ENCODE measurements at places on chromosomes 12 and 14.

- no peak for DNase-seq
Measured at GRCh38 chr12:25074954-25075353, 120.0 kb downstream of the DNAI7 start.

GRCh38 chr12:53759261-53759660, 7.5 kb upstream of the CISTR start:
- no peak for DNase-seq

GRCh38 chr12:89544681-89545184, 18.9 kb upstream of the POC1B start:
- no peak for DNase-seq

GRCh38 chr14:30210630-30211029, 283.0 kb upstream of the PRKD1 start:
- no peak for DNase-seq

DNA sequence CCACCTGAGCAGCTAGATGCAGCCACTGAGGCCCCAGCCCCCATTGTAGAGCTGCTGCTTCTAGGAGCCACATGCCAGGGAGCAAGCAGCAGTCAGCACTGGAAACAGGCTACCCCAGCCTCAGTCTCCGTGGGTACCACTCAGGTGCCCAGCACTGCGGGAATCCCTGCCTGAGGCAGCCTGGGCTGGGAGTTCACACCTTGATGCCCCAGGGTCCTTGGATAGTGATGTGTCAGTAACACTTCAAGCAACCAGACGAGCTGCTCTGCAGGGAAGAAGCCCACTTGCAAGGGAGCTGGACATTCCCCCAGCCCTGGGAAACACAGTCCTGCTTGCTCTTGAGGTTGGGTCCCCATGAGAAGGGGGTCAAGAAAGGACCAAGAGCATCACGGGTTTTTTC, 90.7 kb downstream of the ZFP36L1 start:
- no peak for DNase-seq

DNA sequence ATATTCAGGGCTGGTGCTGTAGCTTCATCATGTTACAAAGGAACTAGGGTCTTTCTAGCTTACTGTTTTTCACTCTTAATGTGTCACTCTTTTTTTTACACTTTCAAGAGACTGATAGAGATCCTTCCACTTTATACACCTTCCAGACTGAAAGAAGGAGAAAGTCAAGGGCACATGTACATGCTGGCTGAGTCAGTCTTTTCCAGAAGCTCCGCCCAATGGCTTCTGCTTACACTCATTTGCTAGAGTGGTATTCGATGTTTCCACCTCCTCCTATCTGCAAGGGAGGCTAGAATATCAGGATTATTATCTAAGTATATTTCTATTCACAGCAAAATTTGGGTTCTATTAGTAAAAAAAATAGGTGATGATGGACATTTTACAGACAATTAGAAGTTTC, 325.8 kb upstream of the OR4E1 start:
- no peak for DNase-seq

GRCh38 chr14:21991130-21991529, 317.5 kb upstream of the OR4E1 start:
- DNase-seq: no peak

GRCh38 chr12:19739195-19739776, 300.0 kb downstream of the AEBP2 start:
- no peak for DNase-seq

GRCh38 chr14:103277931-103278330, 56.1 kb upstream of the EIF5 start:
- no peak for DNase-seq

DNA sequence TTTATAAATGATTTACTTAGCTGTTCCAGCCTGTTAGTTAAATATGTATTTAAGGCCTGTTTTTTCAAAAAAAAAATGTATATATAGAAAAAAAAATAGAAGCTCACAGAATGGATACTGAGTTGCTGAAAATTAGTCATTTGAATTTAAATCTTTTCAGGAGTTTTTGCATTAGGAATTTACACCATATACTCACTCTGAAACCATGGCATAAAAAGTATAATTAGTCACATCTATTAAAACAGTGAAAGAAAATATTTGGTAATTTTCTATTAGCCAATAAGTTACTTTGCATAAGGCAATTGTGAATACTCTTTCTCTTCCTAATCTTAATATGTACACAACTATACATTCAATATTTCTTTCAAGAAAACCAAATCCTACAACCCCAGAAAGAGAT, 51.9 kb downstream of the HMGA2 start:
- DNase-seq: no peak

DNA sequence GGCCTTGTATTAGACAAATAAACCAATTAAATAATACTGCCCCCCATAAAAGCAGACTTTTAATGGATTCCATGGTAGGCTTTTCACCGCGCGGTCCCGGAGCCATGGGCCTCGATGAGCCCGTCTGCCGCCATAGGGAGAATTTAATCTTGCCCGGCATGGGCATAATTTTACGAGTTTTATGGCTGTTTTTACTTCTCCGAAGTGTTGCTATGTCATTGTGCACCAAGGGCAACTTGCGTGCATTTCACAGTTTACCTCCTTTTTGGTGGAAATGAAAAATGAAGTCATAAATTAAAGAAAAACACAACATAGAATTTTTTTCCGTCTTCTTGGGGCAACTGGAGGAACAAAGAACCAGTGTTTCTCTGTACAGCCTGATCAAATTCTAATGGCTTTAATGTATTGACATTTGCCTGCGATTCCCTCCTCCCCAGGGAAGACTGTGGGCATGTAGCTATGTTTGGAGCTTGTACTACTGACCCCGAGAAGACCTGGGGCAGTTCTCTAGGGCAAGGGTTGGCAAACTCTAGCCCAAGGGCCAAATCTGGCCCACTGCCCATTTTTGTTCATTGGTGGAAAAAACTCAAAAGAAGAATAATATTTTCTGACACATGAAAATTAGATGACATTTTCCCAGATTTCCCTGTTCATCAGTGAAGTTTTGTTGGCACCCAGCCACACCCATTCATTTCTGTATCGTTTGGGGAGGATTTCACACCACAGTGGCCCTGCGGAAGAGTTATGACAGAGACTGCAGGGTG, 142.7 kb downstream of the CHST11 start:
- DNase-seq: no peak

DNA sequence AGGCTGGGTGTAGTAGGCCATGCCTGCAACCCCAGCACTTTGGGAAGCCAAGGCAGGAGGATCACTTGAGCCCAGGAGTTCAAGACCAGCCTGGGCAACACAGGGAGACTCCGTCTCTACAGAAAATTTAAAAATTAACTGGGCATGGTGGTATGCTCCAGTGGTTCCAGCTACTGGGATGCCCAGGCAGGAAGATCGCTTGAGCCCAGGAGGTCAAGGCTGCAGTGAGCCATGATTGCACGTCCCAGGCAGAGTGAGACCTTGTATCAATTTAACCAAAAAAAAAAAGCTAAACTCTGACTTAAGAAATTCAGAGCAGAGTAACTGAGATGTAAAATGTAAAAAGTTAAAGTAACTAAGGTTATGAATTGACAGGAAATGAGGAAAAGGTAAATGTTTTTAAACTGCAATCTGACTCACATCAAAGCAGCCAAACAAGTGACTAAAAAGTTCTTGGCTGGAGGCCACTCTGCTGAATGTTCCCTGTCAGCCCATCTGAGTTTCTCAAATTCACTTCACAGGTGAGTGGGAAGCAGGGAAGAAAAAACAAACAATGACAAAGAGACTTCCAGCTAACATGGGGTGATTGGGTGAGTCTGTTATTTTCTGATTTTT, 21.3 kb downstream of the PRKD1 start:
- DNase-seq: no peak

All from stimulated activated naive CD4-positive, alpha-beta T cell (primary cell).